ENCODE measurements at places on chromosomes 1 and 21.

DNA sequence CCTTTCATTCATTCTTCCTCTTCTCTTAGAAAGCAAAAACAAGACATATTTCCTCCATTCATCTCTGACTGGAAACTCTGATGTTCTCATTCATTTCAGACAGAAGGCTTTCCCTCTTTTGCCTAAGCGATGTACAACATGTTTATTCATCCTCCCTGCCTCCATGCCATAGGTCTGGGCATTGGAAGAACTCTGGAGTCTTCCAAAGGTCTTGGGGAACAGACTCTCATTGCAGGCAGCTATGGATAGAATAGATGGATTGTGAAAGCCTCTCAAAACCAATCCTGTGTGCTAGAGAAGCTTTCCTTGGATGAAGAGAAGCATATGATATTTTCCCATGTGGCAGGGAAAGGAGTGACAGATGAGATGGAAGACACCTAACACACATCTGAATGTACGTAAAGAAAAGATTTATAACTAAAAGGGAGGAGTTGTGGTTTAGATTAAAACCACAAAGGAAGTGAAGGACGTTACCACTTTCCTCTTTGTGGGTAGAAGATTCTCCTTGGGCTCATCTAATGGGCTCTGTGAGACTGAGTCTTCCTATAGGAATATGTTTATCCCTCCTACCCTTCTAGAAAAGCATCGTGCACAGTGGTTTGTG lies 38.7 kb downstream of the BCL9 start:
- no peak for DNase-seq
- H3K27ac ChIP-seq = no peak overlapping the region
- H3K36me3 ChIP-seq = no peaks in the 10 kb centered on the region
- H3K4me3 ChIP-seq = no peak overlapping the region
- peaks cover 24% of the 10 kb centered on the region for H3K27me3 ChIP-seq

DNA sequence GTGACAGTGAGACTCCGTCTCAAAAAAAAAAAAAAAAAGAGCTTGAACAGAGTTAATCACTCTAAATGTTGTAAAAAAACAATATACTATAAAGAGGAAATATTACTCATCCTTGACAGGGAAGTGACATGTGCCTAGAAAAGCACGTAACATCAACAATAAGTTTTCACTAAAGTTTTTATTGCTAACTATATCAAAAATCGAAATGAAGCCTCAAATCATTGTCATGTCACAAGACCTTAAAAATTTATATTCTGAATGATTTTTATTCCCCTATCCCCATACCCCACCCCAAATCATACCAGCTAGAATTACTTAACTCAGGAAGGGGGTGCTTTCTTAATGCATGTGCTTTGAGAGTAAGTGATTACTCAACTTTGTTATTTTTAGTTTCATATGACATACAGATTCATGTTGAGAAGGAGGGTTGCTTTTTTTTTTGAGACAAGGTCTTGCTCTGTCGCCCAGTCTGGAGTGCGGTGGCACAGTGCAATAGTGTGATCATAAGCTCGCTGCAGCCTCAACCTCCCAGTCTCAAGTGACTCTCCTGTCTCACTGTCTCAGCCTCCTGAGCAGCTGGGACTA lies 53.6 kb upstream of the MUTYH start:
- H3K36me3 ChIP-seq = no peaks in the 10 kb centered on the region
- peak overlapping the region; percentile 59 for H3K4me3 ChIP-seq
- peaks cover 26% of the 10 kb centered on the region for H3K4me1 ChIP-seq
- no peaks in the 10 kb centered on the region for H3K27me3 ChIP-seq
- peak overlapping the region; percentile 92 for H3K27ac ChIP-seq

- no peak for DNase-seq
- no peaks in the 10 kb centered on the region for H3K4me1 ChIP-seq
- no peak overlapping the region for H3K4me3 ChIP-seq
- H3K36me3 ChIP-seq = no peaks in the 10 kb centered on the region
Observed at GRCh38 chr1:87213135-87213515, 115.6 kb upstream of the LMO4 start.

DNA sequence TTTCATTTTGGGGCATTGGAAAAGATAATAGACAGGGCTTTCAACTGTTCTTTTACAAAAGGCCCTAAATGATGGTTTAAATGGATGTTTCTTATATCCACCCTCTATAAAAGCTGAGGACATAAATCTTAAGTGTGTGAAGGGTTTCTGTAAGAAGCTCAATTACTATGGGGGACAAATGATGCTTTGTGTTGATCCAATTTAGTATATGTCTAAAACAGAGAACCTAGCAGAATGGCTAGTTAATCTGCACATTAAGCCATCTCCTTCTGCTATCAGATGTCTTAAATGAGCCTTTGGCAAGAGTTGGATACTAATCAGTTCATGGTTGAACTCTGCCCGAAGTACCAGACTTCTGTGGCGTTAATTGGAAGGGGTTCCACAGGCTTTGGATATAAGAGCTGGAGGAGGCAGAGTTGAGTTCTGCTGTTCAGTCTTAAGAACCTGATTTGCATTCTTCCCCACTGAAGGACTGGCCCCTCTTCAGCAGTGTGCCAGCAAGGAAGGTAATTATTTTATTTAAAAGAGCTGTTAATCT lies 43.1 kb downstream of the PTGFRN start:
- no peak for DNase-seq
- no peaks in the 10 kb centered on the region for H3K27me3 ChIP-seq
- H3K4me1 ChIP-seq = no peaks in the 10 kb centered on the region
- H3K27ac ChIP-seq = no peak overlapping the region
- H3K4me3 ChIP-seq = no peak overlapping the region
